RWPE1 (cell line): ENCODE measurements at places on chromosomes 3 and 15.

GRCh38 chr15:78915341-78916087 lies 29.3 kb downstream of the CTSH start:
- no peak for DNase-seq

DNA sequence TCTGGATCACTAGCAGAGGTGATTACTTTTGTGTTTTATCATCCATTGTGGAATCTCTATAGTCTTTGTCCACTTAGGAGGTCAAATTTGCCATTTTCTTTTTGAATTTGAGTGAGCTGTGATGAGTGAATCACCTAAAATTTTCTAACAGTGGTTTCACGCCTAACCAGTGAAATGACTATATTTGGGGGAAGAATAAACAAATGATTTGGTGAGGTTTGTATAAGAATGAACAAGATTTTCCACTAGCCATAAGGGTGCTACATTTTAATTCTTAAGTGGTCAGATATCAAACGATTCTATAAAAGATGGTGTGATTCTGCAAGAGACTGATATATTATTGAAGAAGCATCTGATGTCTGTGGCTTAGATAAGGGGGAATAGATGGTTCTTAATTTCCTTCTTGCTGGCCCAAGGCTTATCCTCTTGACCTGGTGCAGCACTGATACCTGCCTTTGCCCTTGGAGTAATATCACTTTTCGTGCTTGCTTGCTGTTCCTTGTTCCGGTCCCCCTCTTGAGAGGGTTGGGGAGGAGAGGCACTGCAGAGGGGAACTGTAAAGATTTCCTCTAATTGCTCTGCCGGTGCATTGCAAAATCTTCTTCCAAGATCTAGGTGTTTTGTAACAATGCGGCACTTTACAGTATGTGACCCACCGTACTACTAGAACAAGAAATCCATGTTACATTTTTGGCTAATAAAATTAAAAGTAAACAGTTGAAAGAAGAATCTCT lies 14.5 kb downstream of the C3orf20 start:
- DNase-seq, result no peak

DNA sequence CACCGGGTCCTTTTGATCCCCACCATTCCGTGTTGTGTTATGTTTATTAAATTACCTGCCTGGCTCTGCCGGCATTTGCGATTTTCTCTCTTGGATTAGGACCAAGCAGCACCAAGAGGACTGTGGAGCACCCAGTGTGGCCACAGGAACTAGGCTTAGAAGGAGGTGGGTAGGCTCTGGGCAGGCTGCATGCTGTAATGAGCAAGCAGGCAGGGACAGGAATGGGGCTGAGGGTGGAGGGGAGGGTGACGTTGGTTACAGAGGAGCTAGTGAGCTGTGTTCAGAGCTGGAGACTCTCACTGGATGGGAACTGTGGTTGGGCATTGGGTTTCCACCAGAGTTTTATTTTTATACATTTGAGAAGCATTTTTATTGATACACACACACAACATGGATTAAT lies 7.9 kb upstream of the SCN5A start:
- DNase-seq, result no peak

DNA sequence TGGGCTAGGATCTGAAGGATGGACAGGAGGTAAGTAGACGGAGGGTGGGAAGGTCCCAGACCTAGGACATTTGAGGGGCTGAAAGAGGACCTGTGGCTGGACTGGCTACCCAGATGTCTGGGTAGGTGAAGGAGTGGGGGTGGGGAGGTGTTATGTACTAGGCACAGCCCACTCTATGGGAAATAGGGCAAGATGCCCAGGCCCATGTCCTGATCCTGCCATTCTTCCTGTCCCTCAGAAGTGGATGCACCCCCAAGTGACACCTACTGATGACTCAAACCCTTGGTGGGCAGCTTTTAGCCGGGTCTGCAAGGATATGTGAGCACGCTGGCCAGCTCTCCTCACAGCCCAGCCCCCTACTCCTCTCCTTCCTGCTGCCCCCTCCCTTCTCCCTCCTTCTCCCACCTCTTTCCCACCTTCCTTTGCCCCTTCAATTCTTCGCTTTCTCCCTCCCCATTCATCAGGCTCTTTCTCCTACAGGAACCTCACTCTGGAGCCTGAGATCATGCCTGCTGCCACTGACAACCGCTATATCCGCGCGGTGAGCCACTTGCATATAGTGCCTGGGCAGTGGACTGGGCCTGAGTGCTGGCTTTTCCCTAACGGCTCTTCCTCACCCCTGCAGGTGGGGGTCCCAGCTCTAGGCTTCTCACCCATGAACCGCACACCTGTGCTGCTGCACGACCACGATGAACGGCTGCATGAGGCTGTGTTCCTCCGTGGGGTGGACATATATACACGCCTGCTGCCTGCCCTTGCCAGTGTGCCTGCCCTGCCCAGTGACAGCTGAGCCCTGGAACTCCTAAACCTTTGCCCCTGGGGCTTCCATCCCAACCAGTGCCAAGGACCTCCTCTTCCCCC lies 5.2 kb downstream of the ACY1 start:
- DNase-seq, result no peak

DNA sequence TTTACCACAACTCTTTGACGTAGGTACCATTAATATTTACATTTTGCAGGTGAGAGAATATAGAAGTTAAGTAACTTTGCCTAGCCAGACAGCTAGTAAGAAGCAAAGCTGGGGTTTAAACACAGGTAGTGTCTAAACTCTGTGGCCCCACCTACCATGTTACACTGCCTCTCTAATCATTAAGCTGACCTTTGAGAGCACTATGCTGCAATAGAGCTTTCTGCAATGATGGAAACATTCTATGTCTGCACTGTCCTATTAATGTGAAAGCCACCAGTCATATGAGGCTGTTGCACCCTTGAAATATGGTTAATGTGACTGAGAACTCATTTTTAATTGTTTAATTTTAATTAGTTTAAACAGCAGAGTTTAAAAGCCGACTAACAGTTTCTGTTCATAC lies 6.3 kb upstream of the RARB start:
- DNase-seq, result no peak

GRCh38 chr15:98438326-98438725 lies 210.0 kb upstream of the IGF1R start:
- no peak for DNase-seq
